Head of caudate nucleus (tissue), 42 donors: ENCODE measurements at places on chromosomes 6 and 20.

DNA sequence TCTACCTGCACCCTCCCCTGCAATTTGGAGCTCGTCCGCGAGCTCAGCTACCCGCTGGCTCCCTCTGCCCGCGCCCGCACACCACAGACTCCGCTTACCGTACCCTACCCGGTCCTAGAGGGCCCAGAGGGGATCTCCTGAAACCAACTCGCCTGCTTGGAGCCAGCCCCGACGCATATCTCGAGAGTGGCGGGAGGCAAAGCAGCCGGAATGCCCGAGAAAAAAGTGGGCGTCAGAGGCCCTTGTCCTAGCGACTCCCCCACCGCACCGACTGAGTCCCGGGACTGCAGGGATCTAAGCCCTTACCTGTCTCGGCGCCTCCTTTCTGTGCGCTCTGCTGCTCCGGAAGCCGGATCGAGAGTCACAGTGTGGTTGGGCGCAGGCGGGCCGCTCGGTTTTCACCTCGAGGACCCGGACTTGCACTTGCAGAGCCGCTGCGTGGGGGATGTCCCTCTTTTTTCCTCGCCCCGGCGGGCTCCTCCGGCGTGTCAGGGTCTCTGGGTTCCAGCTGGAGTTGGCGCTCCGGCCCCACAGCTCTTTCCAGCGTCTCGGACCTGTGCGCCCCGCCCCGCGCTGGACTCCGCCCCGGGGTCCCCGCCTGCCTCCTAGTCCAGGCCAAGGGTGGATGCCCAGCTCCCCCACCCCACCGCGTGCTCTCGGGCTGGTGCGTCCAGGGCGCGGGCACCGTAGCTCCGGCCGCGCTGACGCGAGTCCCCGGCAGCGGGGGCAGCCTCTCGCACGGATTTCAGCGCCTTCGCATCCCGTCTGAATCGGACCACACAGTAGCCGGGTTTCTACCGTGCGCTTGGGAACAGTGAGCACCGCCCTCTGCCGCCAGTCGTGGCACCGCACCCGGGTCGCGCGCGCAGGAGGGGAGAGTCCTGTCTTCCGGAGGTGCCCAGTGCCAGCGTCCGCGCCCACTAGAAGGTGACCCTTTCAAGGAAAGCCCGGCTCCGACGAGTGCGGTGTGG, at the start of gene PROKR2:
Gene PROKR2, minus strand, starts transcription at position 767 of the 971 bp plus-strand sequence. CDS start 2,585 bp downstream, outside the sequence.
- DNase-seq, result peak; percentile 39

- DNase-seq, result no peak
Measured at GRCh38 chr6:89615882-89616281, 22.7 kb downstream of the LYRM2 start.

- peak; percentile 21 for DNase-seq
Measured at GRCh38 chr6:11770546-11771466, 7.8 kb downstream of the ADTRP start.

GRCh38 chr6:29958046-29958445, 15.7 kb downstream of the HLA-A start:
- DNase-seq, result no peak

DNA sequence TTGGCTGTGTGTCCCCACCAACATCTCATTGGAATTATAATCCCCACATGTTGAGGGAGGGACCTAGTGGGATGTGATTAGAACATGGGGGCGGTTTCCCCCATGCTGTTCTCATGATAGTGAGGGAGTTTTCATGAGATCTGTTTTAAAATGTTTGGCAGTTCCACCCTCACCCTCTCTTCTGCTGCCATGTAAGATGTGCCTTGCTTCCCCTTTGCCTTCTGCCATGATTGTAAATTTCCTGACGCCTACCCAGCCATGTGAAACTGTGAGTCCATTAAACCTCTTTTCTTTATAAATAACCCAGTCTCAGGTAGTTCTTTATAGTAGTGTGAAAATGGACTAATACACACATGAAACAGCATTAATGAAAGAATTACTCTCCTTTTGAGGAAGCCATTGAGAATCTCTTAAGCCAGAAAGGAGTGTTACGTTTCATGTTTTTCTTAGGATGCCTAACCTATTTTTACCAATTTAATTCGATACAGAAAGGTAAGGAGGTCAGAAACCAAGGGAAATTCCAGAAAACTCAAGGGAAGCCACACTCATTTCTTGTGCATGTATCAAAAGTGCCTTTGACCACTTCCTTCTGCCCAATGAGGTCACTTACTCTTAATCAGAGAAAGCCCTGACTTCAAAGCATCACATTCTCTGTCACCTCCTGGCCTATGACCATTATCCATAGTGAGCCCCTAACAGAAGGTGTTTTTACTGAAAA, 24.7 kb upstream of the HINT3 start:
- no peak for DNase-seq

- DNase-seq, result no peak
Measured at GRCh38 chr20:12371990-12372389, 454.3 kb downstream of the BTBD3 start.

DNA sequence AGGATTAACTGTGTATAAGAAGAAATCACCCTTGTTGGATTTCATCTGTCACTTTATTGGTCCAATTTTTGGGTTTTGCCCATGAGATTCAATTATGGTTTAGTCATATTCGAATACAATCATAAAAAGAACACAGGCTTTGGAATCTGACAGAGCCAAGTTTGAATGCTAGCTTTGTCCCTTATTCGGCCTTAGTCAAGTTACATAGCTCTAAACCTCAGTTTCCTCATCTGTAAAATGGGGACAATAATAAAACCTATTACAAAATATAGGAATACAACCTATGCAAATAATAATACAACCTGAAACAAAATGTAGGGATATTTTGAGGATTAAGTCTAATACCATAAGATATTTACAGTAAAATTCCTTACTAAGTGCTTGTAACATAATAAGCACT, 57.7 kb downstream of the PRPH2 start:
- DNase-seq, result no peak

DNA sequence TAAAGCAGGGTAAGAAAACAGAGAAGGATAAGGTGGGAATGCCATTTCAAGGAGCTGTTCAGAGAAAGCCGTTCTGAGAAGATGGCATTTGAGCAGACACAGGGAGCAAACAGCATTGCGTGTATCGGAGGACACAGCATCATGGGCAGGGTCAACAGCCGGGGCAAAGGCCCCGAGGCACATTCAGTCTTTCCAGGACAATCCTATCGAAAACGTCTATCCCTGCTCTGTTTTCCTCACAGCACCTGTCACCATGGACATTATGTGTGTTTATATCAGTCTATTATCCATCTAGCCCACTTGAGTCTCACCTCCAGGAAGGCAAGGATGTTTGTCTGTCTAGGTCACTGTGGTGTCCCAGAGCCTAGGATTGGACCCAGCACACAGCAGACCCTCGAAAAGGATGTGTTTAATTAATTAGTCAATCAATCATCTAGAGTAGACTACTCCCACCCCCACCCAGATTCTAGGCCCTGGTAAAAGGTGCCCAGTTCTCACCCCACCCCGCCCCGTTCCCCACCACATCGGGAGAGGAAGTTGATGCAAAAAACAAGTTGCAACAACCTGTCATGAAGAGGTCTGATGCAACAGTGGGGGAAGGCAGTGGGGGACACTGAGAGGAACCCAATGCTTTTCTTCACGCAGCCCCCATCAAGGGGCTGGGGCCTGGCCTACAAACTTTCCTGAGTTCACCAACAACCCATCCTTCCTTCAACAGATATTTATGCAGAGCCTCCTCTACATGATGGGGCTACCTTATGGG, 66.6 kb downstream of the PREX1 start:
- DNase-seq, result no peak

- DNase-seq, result peak; percentile 64
Measured at GRCh38 chr6:156686301-156686994, 90.7 kb upstream of the ARID1B start.

GRCh38 chr20:21510414-21511384, 3.2 kb downstream of the NKX2-2 start:
- DNase-seq, result no peak

DNA sequence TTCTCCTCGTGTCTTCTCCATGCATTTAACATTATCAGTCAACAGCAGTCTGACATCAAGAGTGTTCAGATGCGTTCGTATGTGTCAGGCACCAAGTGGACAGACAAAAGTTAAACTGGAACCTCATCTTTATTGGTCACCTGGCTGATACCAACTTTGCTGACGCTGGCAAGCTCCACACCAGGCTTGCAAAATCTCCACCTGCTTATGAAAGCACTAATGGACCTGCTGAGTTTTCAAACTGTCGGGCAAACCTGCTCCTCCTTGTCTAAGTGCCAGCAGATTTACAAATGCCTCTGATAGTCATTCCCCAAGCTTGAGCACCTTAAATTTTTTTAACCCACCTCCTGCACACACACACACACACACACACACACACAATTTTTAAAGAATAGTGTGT, 27.9 kb upstream of the DSP start:
- DNase-seq, result no peak

- no peak for DNase-seq
Measured at GRCh38 chr6:13838616-13839015, 24.3 kb upstream of the MCUR1 start.

DNA sequence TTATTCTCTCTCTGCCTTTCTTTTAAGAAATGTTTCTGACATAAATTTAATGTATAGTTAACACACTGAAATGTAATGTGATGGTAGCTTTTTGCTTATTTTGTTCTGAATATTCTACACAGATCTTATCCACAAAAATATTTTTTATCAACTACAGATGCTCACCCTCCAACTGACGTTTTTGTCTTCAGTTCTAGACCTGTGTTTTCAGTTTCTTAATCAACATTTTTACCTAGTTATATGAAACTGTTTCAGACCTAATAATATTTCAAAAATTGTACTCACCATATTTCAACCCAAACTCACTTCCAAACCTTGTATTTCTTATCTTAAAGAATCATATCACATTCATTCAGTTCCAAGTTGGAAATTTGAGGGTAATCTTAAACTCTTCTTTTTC, 452.8 kb downstream of the RFPL4B start:
- no peak for DNase-seq

DNA sequence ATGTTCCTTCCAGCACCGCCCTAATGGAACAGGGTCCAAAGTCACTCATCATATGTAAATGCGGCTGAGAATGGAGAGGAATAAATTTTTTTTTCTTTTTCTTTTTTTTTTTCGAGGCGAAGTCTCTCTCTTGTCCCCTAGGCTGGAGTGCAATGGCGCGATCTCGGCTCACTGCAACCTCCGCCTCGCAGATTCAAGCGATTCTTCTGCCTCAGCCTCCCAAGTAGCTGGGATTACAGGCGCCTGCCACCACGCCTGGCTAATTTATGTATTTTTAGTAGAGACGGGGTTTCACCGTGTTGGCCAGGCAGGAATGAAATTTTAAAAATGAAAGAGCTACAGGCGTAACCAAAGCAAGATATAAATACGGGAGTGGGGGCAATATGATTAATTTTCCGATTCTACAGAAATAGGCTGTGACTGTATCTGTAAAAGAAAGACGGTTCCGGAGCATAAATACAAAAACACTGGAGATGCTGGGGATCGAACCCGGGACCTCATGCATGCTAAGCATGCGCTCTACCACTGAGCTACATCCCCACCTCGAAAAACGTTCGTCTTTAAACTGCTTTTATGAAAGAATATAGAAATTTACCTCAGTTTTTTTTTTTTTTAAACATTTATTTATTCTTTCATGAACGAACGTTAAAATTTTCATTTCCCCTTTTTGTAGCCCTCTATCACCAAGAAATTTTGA, 132.2 kb downstream of the GPX5 start:
- DNase-seq, result peak; percentile 76

DNA sequence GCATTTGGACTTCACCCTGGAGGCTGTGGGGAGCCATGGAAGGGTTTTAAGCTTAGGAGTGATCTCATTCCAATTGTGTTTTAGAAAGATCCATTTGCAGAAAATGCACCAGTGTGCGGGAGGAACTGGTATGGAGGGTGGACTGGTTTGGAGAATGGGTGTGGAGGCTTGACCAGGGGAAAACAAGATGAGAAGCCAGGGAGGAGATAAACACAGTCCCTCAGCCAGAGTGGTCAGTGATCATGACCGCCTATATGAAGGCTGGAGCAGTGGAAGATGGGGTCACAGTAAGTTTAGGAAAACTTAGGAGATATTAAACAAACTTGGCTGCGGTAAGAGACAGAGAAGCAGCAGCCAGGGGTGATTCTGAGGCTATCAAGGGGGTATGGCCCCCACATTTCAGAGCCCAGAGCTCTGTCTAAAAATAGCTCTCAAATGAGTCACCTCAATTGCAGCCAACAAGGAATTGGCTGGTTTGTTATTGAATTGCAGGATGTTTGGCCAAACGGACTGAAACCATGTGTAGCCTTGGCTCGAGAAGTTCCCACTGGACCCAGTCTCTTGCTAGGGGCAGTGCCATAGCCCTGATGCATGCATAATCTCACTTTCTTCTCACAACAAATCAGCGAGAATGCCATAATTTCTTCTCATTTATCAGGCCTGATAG, 159.9 kb upstream of the TOP1 start:
- no peak for DNase-seq

GRCh38 chr6:130520801-130521200, 155.0 kb downstream of the TMEM200A start:
- no peak for DNase-seq

DNA sequence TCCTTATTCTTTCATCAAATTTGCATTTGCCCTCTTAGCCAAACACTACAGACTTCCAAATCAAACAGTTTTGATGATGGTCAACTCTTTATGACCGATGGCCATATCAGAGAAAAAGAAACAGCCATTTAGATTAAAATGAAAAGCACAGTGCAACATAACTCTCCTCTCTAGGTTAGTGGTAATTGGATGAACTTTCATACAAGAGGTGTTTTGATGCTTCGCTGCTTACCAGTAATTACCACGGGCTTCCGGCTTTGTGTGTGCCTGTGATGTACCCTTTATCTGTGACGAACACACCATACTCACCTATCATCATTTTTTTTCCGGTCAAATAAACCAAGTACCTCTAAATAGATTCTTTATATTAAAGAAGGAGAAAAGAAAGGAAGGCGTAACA, 181.8 kb downstream of the FOXA2 start:
- DNase-seq, result no peak

DNA sequence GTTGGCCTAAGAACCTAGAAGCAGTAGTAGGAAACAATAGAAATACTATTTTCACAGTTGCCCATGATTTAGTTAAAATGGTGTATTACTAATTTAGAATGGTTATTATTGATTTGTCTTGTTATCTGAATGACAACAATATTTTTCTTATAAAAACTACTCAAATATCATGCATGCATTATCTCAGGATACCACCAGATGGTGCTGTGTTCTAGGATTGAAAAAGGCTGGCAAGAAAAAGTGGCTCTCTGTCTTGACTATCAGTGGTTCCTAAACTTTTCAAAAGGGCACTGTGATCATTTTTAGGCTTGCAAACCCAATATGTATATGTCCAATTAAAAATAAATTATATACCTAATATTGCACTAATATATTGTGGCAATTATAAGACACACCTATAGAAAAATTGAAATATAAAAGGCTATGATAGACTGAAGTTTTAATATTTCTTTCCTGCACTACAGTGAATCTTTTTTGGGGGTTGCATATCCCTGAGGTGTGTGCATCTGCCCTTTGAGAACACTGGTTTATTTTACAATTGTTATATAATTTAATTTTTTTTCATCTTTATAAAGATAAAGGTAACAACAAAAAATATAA, 131.7 kb upstream of the MLIP start:
- peak; percentile 31 for DNase-seq

DNA sequence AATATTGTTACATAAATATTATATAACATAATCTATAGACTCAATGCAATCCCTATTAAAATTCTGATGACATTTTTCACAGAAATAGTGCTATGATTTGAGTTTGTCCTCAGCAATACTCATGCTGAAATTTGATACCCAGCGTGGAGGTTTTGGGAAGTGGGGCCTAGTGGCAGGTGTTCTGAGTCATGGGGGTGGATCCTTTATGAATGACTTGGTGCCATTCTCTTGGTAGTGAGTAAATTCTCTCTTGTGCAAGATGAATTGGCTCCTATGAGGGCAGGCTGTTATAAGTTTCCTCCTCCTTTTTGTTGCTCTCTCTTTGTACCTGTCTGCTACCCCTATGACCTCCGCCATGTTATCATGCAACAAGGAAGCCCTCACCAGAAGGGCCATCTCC, 65.8 kb downstream of the SHPRH start:
- DNase-seq, result no peak
